Motor neuron (in vitro differentiated cells): ENCODE measurements at places on chromosomes 13 and 19.
A peak's percentile ranks its signal among the peaks of the same experiment; 100 is the strongest.

DNA sequence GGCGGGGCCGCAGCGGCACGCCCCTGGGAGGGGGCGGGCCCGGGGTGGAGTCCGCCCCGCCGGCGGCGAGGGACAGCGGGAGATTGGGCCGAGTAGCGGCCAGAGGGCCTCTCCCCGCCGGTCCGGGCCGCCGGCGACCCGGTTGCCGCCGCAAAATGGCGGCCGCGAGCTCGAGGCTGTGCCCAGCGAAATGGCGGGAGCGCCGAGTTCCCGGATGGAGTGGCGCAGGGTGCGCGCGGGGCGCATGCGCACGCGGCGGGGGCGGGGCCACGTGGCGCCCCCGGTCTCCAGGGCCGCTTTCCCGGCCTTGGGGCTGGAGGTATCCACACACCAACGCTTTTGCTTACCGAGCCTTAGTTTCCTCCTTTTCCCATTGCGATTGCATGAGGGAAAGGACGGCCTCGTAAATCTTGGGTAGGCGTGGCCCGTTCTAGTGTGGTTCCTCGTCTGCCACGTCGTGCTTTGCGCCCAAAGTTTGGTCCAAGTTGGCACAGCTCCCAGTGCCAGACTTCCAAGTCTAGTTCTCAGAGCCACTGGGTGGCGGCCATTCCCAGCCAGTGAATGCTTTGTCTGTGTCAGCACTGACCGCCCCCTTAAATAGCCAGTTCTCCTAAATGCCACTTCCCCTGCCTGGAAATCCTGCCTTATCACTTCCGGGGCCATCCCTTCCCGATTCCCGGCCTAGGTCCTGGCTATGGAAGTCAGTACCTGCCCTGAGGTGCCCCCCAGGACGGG is 513 bp downstream of the CIRBP start:
- peak; percentile 20 for ATAC-seq

GRCh38 chr13:79432086-79432485 is 26.0 kb upstream of the RBM26 start:
- ATAC-seq = no peak

DNA sequence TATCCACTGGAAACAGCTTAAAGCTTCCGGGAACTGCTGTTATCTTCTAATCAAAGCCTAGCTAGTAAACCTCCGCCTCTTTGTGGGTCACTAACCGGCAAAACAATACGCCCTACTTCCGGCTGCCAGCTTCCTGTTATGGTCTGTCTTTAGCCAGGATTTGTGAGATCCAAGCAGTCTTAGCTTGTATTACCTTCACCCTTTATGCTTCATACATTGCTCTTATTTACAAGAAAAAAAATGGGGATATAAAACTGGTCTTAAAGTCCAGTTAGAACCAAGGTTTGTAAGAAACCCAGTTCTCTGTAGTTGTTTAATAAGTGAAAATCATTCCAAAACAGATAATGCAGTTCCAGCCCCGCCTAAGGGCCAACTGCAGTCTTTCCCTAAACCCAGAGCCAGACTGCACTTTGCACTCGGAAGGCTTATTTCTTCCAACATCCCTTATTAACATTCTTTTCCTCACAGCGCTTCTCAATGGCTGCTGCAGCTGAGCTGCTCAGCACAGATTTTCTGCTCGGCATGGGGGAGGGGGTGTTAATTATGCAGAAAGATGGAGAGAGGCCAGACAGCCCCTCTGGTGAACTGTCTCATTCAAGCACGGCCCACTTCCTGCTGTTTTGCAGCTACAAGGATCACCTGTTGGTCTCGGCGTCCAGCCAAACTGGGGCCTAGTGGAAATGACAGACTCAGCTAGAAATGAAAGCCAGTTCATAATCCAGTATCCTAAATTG is 368.4 kb downstream of the KLF12 start:
- peak; percentile 97 for ATAC-seq

DNA sequence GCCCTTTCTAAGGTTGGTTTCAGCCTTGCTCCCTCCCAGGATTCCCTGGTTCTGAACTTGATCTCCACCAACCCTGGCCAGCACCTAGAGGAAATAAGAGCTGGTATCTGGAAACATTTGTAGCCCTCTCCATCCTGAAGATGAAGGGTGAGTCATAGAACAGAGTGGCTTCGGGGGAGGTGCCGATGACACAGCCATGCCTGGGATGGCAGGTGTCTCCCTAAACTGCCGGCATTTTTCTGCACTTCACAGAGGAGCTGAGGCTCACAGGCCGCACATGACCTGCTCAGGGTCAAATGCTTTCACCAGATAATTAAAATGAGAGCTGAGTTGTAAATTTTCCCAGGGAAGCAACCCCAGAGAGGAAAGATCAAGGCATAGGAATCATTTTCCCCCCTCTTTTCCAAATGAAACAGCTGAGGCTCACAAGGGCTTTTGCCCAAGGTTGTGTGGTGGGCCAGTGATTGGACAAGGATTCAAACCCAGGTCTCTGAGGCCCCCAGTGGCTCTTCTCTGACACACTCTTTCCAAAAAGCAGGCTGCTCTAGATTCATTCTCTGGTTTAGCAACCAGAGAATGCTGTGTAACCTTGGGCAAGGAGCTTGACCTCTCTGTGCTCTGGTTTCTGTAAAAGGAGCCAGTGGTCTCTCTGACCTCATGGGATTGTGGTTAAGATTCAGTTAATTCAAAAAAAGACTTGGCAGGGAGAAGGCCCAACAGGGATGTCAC is 1.2 kb upstream of the SLC25A42 start:
- no peak for ATAC-seq

DNA sequence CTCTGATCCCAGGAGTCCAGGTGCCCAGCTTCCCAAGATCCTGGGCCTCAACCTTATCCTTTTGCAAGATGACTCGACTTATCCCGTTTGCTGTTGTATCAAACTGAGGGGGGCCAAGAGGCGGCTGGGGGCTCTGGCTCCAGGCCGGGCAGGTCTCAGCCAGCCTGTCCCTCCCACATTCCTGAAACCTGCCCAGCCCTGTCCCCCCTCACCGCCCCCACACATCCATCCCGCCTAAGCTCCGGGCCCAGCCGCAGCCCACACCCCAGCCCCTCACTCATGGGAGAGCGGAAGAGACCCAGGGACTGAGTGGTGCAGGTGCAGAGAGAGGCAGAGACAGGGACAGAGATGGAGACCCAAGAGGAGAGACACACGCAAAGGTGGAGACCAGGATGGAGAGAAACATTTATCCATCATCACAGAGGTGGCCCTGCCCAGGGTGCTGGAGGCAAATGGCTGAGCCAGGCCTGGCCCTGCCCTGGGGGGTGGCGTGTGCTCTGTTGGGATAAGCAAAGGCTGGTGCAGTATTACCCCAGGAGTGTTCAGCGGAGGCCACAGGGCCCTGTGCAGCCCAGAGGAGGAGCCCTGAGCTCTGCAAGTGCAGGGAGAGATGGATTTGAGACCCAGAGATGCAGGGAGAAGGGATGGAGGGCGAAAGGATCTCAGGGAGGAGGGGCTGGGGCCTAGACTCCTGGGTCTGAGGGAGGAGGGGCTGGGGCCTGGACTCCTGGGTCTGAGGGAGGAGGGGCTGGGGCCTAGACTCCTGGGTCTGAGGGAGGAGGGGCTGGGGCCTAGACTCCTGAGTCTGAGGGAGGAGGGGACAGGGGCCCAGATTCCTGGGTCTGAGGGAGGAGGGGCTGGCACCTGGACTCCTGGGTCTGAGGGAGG is 1.6 kb downstream of the BCAM start:
- ATAC-seq = no peak

GRCh38 chr19:57267291-57267690 is 13.0 kb upstream of the ZNF460 start:
- ATAC-seq = peak; percentile 90

DNA sequence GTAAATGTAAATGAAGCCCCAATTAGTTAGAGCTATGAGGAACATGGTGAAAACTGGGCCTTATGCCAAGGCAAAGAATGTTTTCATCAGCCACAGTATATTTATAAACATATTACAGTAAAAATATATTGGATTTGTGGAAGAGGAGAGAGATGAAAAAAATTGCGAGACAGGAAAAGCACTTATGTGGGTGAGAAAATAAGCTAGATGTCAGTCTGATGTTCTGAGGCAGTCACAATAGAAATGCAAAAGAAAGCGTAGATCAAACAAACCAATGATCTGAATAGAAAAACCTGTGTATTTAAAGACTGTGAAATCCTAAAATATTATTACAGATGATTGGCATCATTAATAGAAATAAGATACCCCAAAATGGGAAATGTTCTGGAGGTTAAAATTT is 1332.5 kb downstream of the SLITRK5 start:
- ATAC-seq = no peak
